T-helper 2 cell (primary cell): ENCODE measurements at places on chromosomes 4 and X.

DNA sequence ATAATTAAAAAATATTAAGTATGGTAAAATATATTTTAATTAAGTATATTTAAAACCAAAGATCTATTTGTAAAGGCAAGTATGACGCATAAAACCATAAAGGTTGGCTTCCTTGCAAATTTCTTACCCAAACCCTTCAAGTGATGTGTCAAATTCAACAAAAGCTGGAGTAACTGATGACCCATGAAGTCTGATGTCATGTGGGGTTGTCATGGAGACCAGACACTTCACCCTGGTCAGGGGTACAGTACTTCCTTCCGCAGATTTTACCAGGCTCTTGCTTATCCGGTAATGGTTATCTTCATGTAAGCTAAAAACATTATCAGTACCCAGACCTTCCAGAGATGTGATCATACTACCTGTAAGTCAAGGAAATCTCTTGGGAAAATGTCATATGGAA, 170.1 kb downstream of the WDFY3 start:
- DNase-seq = no peak

DNA sequence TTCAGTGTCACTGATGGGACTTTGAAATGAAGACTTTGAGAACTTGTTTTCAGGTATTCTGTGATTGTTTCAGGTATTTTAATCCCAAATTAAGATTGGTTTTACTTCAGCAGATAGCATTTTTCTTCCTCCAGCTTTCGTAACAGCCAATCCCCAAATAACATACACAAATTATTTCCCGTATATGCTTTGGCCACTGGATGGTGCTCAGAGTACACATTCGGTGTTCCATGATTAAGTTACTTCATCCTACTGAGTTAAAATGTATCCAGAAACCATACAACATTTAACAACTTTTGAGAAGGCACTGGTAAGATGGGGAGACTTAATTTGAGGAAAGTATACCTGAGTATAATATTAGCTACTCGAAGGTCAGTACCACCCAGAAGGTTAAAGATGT, 233.4 kb upstream of the FAM47A start:
- DNase-seq = no peak

DNA sequence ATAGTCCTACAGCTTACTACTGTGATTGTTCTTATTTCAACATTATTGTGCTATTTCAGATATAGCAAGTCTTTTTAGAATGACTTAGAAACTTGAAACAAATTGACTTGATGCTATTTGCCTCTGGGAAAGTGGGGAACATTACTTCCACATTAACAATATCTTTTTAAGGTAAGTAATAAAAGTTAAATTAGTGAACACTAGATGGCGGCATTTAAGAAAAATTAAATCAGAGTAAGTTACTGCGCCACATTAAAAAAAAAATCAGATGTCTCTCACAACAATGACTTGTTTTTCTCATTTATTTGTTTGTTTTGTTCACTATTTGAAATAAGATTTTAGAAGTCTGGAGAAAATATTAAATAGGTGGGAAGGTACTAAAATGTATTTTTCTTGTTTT, 1026.9 kb upstream of the SLIT2 start:
- no peak for DNase-seq

DNA sequence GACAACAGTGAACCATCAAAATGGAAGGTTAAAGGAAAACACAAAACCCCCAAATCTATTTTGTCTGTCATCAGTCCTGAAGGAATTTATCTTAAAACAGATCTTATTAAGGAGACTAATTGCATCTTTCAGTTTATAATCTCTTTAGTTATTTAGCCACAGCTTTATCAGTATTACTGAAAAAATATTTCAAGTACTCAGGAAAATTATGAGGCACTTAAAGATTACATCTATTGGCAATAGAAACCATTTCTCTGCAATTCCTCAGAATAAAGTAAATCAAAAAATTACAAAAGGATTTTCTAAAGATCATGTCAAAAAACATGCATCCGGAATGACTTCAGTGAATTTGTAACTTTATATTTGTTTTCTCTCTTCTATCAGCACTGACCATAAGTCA, 35.2 kb downstream of the ANTXR2 start:
- no peak for DNase-seq

DNA sequence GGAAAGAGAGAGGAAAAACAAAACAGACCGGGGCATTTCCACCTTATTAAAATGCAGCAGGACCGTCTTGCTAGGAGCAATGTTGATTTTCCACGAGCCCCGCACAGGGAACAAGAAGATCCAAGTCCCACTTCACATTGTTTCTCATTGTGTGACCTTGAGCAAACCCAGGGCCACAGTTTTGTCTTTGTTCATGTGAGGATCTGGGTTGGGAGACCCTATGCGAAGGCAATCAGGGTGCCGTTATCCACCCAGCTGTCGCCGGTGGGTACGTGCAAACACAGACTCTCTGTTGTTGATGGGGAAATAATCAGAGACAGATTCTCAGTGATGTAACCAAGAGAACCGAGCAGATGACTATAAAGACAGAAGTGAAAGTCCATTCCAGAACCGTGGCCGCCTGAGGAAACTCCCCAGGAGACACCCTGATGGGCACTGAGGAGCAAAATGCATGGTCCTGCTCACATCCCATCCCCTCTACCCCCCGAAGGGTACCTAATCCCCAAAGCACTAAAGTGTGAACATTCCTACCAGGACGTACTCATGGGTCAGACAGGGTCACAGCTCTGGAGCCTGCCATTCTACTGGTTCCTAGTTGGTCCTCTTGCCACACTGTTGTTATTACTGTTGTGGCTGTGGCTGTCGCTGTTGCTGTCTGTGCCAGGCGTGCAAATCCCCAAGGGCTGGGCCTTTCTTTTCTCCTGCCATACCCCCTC, 102.7 kb upstream of the RBPJ start:
- DNase-seq = no peak

DNA sequence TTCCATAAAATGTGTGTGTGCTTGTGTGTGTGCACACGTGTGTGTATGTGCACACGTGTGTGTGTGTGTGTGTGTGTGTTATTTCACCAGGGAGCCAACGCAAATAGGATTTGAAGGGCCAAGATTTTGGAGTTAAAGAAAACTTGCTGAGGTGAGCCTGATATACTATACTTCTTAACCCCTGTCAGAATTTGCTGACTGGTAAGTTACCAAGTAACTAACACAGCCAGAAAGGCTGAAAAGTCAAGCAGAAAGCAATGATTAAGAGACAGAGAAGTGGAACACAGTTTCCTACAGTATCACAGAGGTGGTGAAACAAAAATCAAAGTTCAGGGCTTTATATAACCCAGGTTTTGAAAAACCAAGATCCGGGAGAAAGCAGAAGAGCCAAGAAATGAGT, 47.6 kb downstream of the GABRA3 start:
- no peak for DNase-seq

- DNase-seq = no peak
These were observed 37.0 kb upstream of the CXCL8 start for GRCh38 chr4:73703320-73703719.

DNA sequence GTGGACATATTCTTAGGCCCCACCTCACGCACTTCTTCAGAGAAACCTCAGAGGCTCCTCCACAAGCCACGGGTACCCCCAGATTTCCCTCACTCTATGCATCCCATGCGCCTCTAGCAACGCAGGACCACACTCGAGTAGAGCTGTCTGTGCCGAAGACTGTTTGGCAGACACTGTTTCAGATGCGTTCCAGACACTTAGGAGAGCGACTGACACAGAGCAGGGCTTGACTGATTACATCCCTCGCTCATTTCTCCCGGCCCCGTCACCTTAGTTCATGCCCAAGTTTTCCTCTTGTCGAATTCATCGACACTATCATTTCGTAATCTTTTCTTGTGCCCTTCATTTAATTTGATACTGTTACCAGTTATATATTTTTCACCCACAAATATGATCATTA, 15.0 kb downstream of the SORBS2 start:
- DNase-seq = no peak

GRCh38 chr4:169103966-169104412, 93.9 kb upstream of the CBR4 start:
- DNase-seq = no peak

DNA sequence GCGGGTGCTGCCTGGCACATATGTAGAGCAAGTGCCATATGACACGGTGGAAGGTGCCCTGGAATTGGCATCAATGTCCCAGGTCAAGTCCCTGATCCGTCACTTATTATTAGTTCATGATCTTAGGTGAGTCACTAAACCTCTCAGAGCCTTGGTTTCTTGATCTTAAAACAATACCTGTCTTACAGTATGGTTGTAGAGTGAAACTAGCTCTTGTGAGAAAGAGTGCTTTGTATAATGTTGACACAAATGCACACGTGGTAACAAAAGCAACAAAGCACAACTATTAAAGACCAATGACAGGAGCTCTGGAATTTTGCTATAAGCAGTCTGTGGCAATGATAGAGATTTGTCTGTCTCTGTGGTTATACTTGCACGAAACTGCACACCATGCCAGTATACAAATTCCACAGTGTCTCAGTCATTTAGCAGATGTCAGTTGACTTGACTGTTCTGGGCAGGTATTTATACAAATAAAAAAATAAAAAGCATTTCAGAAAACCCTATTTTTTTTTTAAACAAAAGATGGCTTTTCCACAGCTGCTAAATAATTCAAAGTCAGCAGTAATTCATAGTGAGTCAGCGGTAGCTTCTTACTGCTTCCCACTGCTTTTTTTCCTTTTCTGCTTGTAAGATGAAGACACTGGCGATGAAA, 19.7 kb upstream of the ACSL1 start:
- peak; percentile 10 for DNase-seq

DNA sequence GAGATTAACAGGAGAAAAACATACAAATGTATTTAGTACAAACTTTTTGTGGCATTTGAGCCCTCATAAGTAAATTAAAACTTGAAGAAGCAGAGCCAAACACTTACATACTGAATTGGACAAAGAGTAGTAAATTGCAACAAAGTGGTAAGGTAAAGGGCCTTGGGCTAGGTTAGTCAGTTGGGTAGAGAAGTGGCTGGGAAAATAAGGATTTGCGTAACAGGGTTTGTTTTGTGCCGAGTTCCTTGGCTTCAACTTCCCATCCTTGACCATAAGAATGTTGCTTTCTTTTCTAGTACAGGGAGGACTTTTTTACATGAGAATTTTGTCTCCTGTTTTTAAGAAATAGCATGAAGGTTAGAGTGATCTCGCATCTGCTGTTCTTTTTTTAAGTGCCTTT, 33.3 kb upstream of the DSPP start:
- DNase-seq = no peak

DNA sequence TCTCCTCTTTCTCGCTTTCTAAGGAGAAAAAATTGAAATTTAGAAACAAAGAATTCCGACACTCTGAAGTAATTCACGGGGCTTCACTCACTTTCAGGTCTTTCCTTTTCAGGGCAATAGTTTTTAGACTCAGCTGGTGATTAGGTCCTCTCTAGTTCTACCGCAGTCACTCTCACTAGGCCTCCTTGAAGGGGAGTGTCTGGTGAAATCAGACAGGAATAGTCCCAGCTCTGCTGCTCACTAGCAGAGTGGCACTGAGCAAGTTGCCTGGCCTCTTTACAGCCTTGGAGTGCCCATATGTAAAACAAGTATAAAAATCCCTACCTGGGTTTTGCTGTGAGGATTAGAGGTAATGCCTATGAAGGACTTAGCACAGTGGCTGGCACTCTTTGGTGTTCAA, 64.1 kb downstream of the NEUROG2 start:
- DNase-seq = no peak

- no peak for DNase-seq
These were observed 2.4 kb downstream of the ZMYM3 start for GRCh38 chrX:71251466-71251973.

DNA sequence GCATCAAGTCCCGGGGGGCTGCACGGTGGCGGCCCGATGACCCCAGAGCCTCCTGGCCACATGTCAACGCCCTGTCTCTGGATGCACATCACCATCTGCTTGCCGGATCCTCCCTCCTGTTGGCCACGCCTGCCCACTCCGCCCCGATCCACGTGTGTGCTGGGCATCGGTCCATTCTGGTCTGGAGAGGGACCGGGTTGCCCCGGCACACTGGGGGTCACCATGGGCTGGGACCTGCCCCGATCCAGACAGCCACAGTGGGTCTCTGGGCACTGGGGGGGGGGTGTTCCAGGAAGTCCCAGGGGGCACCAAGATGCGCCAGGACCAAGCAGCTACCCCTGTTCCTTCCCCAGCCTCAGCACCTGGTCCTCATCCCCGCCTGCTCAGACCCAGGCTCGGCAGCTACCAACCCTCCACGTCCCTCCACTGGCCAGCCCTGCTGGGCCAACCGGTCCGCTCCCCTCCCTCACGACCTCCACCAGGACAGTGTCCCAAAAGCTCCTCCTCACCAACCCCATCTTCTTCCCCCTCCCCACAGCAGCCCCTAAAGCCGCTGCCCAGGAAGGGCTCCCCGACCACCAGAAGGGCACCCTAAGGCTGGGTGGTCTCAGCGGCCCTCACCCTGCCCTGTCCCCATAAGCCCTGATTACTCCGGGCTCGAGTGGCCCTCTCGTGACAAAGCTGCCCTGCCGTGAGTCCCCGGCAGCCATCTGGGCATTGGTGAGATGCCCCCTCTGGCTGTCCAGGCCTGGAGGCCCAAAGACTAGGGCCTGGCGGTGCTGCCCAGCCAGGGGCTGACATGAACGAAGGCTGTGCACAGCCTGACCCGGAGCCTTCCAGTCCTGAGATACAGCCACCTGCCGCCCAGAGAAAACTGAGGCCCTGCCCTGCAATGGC, 4.6 kb downstream of the CTBP1 start:
- no peak for DNase-seq

DNA sequence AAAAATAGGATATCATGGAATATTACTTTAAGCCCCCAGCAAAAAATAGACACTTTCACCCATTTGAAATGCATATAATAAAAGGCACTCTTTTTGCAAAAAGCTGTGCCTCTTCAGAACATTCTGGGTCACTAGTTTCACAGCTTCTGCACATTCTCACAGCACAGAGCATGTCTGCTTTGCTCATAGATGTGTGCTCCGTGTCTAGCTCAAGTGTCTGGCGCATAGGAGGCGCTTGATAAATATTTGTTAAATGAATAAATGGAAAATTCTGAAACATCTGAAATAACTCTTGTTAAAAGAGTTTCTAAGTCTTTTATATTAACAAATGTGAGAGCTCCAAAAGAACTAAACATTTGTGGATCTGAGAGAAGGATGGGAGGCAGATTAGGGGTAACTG, 275.2 kb downstream of the PTTG2 start:
- no peak for DNase-seq

- peak; percentile 59 for DNase-seq
These were observed 2.0 kb downstream of the ELK1 start for GRCh38 chrX:47648376-47648775.

GRCh38 chr4:77773101-77773500, 46.1 kb downstream of the CNOT6L start:
- no peak for DNase-seq

- no peak for DNase-seq
These were observed 122.3 kb downstream of the UNC5C start for GRCh38 chr4:95426455-95426854.

DNA sequence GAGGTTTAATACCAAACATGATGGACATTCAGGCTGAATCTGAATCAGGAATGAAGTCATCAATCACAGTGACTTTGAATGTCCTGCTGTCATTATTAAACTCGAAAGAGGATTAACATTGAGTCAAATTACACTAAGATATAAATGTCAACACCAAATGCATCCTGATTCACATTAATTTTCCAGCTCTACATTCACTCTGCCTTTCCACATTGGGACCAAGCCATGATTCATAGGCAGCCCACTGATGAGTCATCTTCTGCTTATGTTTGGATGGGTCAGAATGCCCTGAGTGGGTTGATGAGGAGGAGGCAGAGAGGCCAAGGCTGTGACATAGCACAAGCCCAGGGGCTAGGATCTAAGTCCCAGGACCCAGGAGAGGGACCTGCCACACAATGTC, 247.6 kb upstream of the RPS6KA3 start:
- no peak for DNase-seq
